ENCODE measurements at places on chromosomes 4 and X. TPM values are rescaled to one million over a fixed set of nuclear protein-coding genes. Genes with fewer than 3 reads are reported as not detected.

The F9 gene
- polyA plus RNA-seq = not detected

The ALAS2 gene
- polyA plus RNA-seq = 29.1 TPM

The ZNF711 gene
- polyA plus RNA-seq = 91.3 TPM

The STPG2 gene
- polyA plus RNA-seq = 0.39 TPM

The SSX2 gene
- polyA plus RNA-seq = not detected
